ENCODE measurements at places on chromosomes 2 and 18.

- DNase-seq: no peak
These were observed 159.2 kb downstream of the GULP1 start for GRCh38 chr2:188450732-188451483.

DNA sequence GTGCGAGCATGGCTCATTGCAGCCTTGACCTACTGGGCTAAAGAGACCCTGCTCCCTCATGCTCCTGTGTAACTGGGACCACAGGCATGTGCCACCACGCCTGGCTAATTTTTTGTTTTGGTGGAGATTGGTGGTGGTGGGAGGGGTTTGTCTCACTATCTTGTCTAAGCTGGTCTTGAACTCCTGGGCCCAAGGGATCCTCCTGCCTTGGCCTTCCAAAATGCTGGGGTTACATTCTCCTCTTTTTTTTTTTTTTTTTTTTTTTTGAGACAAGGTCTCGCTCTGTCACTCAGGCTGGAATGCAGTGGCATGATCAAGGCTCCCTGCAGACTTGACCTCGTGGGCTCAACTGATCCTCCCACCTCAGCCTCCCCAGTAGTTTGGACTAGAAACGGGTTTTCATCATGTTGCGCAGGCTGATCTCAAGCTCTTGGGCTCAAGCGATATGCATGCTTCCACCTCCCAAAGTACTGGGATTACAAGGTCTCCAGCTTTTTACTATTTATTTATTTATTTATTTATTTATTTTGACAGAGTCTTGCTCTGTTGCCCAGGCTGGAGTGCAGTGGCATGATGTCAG is 238.3 kb downstream of the MYCN start:
- no peak for DNase-seq

DNA sequence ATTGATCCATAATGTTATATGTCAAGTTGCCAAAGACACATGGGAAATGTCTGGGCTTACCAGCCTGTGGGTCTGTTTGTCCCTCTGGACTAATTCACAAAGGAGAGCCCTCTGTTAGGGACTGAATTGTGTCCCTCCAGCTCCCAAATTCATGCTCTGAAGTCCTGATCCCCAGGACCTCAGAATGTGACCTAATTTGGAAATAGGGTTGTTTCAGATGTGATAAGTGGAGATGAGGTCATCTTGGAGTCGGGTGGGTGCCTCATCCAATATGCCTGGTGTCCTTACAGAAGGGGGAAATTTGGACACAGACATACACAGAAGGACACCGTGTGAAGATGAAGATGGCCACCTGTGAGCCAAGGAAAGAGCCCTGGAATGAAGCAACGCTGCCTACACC is 41.4 kb upstream of the ROCK2 start:
- DNase-seq: no peak

- DNase-seq: no peak
These were observed 325.3 kb upstream of the SMIM21 start for GRCh38 chr18:75752740-75753263.

GRCh38 chr2:6231166-6231565 is 539.0 kb downstream of the SOX11 start:
- DNase-seq: no peak

DNA sequence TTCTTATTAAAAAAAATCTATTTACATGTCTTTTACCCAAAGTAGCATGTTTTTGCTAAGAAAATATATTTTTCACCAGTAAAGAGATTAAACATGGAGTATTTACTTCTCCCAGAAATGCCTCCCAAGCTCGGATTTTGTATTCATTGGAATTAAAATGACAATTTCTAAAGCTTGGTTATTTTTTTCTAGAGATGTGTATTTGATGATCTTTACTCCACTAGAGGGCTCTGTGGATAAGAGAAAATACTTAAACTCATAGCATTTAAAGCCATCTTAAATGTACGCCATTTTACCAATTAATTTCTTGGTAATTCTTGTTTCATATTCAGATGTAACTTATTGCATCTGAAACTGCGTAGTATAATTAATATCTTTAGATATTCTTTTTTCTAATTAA is 461.4 kb downstream of the GALR1 start:
- DNase-seq: no peak

DNA sequence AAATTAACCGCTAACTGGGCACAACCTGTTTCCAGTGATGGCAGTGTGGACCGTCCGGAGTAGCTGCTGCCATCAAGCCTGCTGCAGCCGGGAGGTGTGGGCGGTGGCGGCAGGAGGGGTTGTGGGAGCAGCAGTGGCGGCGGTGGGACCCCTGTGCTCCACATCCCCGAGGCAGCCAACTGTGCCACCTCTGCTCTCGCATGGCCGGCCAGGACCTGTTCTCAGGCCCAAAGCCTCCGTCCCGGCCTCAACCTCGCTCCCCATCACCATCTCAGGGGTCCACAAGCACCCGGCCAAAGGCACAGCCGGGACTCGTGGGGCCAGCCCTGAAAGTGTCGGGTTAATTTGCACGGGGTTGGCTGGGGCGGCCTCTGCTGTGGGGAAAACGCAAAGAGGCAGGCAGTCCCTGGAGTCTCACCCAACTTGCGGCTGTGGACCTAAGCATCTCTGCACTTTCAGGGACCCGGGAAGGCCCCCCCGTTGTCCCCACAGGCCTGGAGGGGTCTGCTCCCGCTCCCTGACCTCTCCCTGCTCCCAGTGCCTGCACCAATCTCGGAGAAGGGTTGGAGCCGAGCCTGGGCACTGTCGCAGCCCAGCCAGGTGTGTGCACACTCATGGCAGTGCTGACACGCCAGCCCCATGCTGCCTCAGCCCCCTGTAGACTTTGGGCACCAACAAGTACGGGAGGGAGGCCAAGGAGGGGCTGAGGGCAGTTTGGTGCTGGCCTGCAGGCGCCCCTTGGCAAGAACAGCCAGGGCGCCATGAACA is 44.4 kb upstream of the PEX13 start:
- no peak for DNase-seq

- no peak for DNase-seq
These were observed 45.5 kb upstream of the CAVIN2 start for GRCh38 chr2:191892391-191892790.

DNA sequence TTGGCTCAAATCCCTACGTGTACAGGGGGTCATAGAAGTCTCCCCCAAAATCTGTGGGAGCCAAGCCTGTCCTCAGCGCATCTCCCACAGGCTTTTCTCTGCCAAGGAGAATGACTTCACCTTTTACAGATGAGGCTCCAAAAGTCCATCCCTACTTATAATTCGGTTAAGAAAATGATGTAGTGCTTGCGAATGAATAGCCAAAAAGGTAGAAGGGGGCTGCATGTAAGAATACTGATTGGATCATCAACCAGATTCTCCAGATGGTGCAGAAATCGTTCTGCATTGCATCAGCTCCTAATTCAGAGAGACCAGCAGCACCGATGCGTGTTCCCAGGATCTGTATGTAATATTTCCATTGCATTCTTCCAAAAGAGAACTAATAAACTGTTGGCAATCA is 91.9 kb downstream of the EPHA4 start:
- no peak for DNase-seq

- DNase-seq: no peak
These were observed 88.0 kb downstream of the FTCDNL1 start for GRCh38 chr2:199762963-199763362.

DNA sequence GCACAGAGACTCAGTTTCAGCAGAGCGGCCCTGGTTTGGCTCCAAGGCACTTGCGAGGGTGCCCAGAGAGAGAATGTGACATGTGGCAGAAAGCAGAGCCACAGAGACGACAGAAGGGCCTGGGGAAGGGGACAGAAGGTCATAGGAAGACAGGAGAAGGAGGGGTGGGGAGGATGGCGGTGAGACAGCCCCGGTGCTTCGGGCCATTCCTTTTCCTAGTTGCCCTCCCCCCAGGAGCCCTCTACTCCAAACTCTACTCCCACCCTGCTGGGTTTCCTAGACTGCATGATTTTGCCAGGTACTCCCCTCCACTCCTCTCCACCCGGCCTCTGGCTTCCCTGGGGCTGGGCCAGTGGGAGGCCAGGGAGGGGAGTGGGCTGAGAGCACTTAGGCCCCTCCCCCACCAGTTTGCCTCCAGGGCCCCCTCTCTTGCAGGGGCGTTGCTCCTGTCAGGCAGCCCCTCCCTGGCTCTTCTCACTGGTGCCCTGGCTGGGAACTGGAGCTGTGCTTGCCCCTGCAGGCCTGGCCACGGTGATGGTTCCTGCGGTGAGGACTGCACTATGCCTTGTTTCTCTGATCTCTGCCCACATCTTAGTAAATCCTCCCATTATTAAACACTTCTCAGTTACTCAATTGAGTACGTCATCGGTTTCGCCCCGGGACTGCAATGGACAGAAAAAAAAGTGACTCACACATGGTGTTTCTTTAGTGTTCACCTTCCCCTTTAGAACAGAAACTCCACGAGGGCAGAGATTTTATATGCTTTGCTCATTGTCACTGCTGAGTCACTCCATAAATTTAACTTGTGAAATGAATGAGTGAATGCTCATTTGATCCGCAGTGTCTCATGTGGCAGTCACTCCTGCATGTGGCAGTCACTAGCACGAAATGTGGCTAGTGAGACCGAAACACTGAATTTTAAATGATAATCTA is 58.7 kb upstream of the SP3 start:
- DNase-seq: no peak

DNA sequence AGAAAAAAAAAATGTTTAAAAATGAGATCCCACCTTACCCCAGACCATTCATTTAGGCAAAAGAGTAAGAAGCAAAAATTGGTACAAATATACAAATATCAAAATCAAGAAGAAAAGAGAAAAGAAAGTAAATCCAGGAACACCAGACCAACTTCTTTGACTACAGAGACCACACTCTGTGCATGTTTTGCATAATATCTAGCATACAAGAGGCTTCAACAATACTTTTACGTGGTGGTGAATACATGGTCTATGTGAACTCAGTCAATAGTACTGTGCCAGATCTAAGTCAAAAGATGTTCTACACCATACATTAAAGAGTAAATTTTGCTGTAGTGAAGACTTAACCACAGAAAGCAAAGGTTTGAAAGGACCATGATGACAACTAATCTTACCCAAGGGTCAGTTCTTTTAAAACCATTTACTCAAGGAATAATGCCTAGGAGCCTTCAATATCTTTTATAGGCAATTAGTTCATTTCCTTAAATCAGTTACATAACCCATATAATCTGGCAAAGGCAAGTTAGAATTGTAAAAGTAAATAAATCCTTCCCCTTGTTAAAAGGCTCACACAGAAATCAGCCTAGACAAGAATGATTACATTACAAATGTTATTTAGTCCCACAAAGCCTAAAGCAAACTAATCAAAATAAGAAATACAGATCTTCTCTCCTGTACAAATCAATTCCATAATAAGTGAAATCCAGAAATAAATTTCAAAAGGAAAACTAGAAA is 115.2 kb downstream of the EXOC6B start:
- DNase-seq: no peak

DNA sequence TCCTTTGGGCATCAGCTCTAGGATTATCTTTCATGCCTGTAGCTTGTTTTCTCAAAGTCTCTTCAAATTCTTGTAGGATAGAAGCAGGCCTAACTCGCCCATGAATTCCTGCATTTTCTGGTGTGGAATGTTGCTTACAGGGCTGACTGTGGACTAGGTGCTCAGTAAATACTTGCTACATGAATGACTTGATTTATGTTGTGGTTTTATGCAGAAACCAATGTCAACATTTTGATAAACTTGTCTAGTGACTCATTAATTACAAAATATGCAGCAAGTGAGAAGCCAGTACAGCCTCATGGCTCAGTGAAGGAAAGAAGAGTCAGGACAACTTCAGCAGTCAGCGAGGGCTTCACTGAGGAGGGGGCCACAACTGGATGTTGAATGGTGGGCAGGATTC is 110.6 kb upstream of the SIX2 start:
- no peak for DNase-seq

DNA sequence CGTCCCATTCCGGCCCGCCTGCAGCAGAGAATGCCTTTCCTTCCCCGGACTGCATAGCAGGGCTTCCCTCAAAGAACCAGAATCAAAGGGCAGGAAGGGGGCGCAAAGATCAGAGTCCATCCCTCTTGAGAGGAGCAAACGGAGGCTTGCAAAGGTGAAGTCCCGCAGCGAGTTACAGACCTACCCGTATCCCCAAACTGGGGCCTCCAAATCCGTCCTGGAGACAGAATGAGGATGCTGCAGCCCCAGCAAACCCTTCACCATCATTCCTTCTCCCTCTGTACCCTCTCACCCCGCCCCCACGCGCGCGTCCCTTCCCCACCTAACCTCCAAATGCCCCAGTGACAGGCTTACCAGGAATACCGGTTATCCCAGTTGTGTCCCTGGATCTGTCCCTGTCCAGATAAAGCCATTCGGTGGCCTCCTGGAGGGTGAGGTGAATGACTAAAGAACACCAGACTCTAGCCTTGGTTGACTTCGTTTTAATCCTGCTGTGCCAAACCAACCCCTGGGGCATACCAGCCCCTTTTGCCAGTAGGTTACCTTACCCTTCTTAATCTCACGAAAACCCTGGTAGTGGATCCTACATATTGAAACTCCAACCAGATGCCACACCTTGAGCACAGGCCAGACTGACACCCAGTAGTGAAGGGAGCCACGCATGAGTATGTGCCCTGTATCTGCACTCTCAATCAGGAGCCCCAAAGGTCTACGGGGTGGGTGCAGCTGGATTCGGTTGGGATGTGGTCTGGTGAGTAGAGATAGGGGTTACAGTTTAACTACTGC is 961 bp upstream of the SLC40A1 start:
- no peak for DNase-seq

DNA sequence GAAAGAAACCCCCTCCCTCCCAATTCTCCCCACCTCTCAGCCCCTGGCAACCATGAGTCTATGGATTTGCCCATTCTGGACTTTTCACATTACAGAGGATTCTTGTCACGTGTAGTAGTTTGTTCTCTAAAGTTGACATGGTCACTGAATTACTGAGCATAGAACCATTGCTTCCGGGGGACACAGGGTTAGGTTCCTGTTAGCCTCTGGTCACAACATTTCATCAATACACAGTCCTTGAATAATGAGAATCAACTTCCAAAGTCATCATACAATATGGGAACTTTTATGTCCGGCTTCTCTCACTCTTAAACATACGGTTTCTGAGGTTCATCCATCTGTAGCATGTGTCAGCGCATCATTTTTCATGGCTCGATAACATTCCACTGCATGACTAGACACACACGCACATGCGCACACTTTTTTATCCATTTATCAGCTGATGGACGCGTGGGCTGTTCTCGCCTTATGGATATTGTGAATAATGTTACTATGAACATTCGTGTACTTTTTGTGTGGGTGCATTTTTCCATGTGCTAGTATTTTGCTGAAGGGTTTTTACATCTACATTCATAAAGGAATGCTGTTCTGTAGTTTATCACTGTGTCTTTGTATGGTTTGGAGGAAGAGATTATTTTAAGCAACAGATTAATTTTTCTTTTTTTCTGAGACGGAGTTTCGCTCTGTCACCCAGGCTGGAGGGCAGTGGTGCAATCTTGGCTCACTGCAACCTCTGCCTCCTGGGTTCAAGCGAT is 48.1 kb downstream of the PARD6G start:
- no peak for DNase-seq

GRCh38 chr2:153963256-153963655 is 91.5 kb downstream of the GALNT13 start:
- DNase-seq: no peak

- DNase-seq: no peak
These were observed 1136.0 kb downstream of the LRP1B start for GRCh38 chr2:140994856-140995255.

- no peak for DNase-seq
These were observed 60.9 kb upstream of the SLC9A2 start for GRCh38 chr2:102558463-102558862.

All from activated CD8-positive, alpha-beta memory T cell treated with anti-CD3 and anti-CD28 coated beads for 1 hour (primary cell).